ENCODE measurements at places on chromosomes 6 and 20. TPM values are rescaled to one million over a fixed set of nuclear protein-coding genes. Genes with fewer than 3 reads are reported as not detected.

The NKAIN2 gene
- not detected for total RNA-seq

DNA sequence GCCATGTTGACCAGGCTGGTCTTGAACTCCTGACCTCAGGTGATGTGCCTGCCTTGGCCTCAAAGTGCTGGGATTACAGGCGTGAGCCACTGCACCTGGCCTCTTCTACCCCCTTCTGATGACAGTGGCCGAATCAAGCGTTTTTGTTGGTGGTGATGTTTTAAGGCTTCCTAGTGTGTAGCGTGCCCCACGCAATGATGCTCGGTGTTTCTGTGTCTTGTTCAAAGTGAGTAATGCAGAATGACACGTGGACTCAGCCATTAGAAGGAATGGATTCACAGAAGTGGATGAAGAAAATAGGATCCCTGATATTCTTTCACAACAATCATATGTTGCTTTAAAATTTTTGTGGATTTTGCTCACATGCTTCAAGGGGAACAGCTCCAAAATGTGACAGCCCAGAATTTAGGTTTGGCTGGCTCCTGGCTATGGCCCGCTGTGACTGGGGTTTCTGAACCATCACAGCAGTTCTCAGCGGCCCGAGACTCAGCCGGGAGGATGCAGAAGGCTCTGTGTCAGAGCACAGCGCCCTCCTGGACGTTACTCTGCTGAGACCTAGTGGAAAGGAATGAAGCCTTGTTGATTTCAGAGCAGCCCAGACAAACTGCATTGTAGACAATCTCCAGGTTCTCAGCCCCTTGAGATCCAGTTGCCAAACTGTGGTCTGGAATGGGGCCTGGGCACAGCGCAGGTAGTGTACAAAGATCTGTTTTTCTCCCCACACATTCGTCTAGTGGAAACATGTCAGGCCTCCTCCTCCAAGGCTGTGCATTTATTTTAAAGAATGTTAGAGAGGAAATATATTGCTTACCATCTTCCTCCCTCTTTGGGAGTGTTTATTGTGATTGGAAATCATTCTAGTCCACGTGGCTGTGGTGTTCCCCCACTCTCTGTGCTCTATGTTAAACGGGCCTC, 57.6 kb upstream of the TIAM2 start:
- no peaks in the 10 kb centered on the region for H3K36me3 ChIP-seq
- no peak for DNase-seq
- H3K4me3 ChIP-seq, result no peak overlapping the region
- H3K27ac ChIP-seq, result no peak overlapping the region
- no peaks in the 10 kb centered on the region for H3K4me1 ChIP-seq
- no peaks in the 10 kb centered on the region for H3K27me3 ChIP-seq

DNA sequence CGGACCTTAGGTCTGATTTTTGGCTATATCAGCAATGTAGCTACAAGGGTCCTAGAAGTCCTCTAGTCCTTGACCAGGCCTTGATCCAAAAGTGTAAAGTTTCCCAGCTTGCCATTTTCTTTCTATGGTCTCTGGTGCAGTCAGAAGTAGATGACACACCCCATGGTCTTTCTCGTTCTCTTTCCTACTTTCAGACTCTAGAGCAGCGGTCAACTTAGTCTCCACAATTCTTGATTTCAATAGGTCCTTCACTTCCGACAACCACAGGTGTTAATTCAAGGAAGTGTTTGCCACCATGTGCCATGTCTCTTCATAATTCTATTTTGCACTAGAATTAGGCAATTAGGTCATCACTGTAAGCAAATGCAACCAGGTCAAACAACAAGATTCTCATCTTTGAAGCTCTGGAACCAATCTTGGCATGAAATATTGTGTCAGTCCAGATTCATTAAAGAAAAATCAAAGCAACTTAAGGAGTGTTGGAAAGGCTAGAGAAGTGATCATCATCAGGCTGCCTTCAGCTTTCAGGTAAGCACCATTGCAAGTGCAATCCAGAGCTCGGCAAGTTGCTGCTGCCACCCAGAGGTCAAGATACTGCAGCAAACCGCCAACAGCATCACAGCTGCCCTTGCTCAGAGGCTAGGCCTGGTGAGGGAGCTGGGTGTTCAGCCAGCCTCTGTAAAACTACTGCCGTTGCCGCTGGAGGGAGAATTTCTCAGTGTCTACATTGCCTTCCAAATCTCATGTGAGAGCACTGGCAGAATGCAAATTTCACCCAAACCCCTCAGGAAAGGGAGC, 5.6 kb upstream of the SYNE1 start:
- H3K36me3 ChIP-seq, result no peaks in the 10 kb centered on the region
- peak; percentile 17 for DNase-seq
- no peaks in the 10 kb centered on the region for H3K4me1 ChIP-seq
- H3K27me3 ChIP-seq, result no peaks in the 10 kb centered on the region
- H3K4me3 ChIP-seq, result no peak overlapping the region

GRCh38 chr20:5065879-5066383, 53.8 kb downstream of the PCNA start:
- no peaks in the 10 kb centered on the region for H3K4me1 ChIP-seq
- H3K27me3 ChIP-seq, result no peaks in the 10 kb centered on the region
- H3K36me3 ChIP-seq, result no peaks in the 10 kb centered on the region
- peak; percentile 38 for DNase-seq

GRCh38 chr6:110468731-110469130, 7.7 kb downstream of the SLC22A16 start:
- no peaks in the 10 kb centered on the region for H3K36me3 ChIP-seq
- no peaks in the 10 kb centered on the region for H3K4me1 ChIP-seq
- H3K27ac ChIP-seq, result no peak overlapping the region
- DNase-seq, result no peak

Data from colonic mucosa (tissue), 4 donors.